ENCODE measurements at places on chromosomes 7 and 10. TPM values are rescaled to one million over a fixed set of nuclear protein-coding genes. Genes with fewer than 3 reads are reported as not detected.

- DNase-seq, result no peak
- H3K27ac ChIP-seq, result no peak overlapping the region
- no peaks in the 10 kb centered on the region for H3K4me1 ChIP-seq
- H3K27me3 ChIP-seq, result no peaks in the 10 kb centered on the region
Measured at GRCh38 chr10:48697821-48698764, 13.4 kb downstream of the WDFY4 start.

GRCh38 chr7:157547102-157547501 lies 210.3 kb downstream of the DNAJB6 start:
- no peak for DNase-seq
- no peak overlapping the region for H3K4me3 ChIP-seq
- no peak overlapping the region for H3K27ac ChIP-seq
- no peaks in the 10 kb centered on the region for H3K4me1 ChIP-seq

Gene C10orf105
- 0.04 TPM for total RNA-seq

Gene PALS2
- 38.2 TPM for total RNA-seq

Gene GFRA1
- not detected for total RNA-seq
